ENCODE measurements at places on chromosomes 1 and 21. TPM values are rescaled to one million over a fixed set of nuclear protein-coding genes. Genes with fewer than 3 reads are reported as not detected.

The NGF gene
- total RNA-seq: 12.5 TPM

The PRKCZ gene
- total RNA-seq: 2.8 TPM

The TMEM81 gene
- 1.8 TPM for total RNA-seq

The XCL1 gene
- not detected for total RNA-seq

The TMPRSS3 gene
- total RNA-seq: not detected

The S100A7A gene
- total RNA-seq: not detected

The HAO2 gene
- total RNA-seq: not detected

The ARHGEF19 gene
- 4.5 TPM for total RNA-seq

The CYP4Z1 gene
- not detected for total RNA-seq

The RHCE gene
- 0.54 TPM for total RNA-seq

The AADACL3 gene
- not detected for total RNA-seq

The CD164L2 gene
- total RNA-seq: not detected

The RXFP4 gene
- not detected for total RNA-seq

The SMIM12 gene
- 31.9 TPM for total RNA-seq

The GUCA2A gene
- total RNA-seq: not detected

The TSPAN1 gene
- total RNA-seq: 0.18 TPM

The C1orf174 gene
- 45.7 TPM for total RNA-seq
